ENCODE measurements at places on chromosomes 13 and 19.

DNA sequence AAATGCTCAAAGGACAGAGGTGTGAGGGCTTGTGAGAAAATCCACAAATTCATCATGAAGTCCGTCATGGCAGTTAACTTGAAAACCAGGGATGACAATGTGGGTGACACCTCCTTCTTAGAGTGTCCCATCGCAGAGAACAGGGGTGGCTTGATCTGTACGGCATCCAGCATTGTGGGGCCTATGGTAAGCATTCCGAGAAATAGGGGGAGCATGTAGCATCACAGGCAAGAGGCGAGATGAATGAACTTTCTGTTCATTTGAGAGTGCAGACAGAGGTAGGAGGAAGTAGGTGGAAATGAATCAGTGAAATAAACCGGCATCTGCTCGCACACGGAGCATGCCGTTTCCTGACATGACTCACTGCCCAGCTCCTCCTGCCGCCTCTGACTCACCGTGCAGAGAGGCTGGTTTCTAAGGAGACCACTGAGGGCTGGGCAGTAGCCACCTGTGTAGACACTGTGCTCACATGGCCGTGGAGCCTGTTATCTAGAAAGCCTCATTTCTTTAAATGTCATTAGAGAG, 339.0 kb downstream of the RFC3 start:
- peak; percentile 38 for DNase-seq

DNA sequence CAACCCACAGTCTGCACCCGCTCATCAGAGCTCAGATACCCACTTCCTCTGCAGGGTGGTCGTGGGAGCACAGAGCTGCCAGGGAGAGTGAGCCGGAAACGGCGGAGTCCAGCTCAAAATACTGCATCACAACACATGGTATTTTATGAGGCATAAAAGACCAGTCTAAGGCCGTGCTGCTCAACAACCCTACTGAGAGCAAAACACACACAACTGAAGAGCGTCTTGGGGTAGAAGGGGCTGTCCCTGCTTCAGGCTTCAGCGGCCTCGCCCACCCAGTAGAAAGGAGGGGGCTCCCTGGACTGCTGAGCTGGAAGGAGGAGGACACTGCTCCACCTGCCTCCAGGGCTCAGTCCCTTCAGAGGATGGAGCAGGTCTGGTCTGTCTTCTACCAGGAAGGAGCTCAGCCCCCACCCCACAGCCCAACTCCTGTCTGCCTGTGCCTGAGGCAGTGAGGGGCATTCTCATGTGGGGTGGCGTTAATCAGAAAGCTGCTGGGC, 36.9 kb downstream of the NAXD start:
- DNase-seq, result no peak

DNA sequence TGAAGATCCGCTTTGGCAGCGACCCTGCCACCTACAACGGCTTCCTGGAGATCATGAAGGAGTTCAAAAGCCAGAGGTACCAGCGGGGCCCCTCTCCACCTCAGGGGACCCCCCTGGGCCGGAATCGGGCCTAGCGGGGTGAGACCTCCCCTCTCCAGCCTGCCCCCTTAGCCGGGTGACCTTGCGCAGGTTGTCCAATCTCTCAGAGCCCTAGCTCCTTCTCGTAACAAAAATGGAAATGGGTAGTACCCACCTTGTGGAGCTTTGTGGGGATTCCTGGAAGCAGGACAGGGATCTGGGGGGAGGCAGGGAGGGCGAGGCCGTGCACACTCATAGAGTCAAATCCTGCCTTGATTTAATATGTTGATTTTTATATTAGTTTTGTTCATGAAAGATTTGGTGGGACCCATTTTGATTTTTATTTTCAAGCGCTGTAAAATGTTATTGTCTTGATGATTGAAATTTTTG, 658 bp downstream of the SIN3B start:
- DNase-seq, result no peak

GRCh38 chr19:4906963-4907362, 2.3 kb upstream of the UHRF1 start:
- no peak for DNase-seq

- DNase-seq, result no peak
Measured at GRCh38 chr13:95188128-95188527, 113.1 kb downstream of the ABCC4 start.

- DNase-seq, result no peak
Measured at GRCh38 chr13:44040070-44040817, 160.5 kb downstream of the LACC1 start.

- no peak for DNase-seq
Measured at GRCh38 chr19:18895824-18896341, at the start of gene CERS1. Gene CERS1, minus strand, starts transcription at chr19:18896158. Its CDS starts 86 bp downstream, at chr19:18896072.

- DNase-seq, result no peak
Measured at GRCh38 chr13:113502686-113503085, 12.2 kb upstream of the DCUN1D2 start.

DNA sequence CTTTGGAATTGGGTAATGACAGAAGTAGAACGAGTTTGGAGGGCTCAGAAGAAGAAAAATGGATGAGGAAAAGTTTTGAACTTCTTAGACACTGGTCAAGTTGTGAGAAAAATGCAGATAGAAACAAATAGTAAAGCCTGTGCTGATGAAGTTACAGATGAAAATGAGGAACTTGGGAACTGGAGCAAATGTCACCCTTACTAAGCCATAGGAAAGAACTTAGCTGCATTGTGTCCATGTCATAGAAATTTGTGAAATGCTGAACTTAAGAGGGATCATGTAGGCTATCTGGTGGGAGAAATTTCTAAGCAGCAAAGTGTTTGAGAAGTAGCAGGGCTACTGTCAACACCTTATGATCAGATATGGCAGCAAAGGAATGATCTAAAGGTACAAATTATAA, 289.2 kb upstream of the PCDH9 start:
- DNase-seq, result no peak

DNA sequence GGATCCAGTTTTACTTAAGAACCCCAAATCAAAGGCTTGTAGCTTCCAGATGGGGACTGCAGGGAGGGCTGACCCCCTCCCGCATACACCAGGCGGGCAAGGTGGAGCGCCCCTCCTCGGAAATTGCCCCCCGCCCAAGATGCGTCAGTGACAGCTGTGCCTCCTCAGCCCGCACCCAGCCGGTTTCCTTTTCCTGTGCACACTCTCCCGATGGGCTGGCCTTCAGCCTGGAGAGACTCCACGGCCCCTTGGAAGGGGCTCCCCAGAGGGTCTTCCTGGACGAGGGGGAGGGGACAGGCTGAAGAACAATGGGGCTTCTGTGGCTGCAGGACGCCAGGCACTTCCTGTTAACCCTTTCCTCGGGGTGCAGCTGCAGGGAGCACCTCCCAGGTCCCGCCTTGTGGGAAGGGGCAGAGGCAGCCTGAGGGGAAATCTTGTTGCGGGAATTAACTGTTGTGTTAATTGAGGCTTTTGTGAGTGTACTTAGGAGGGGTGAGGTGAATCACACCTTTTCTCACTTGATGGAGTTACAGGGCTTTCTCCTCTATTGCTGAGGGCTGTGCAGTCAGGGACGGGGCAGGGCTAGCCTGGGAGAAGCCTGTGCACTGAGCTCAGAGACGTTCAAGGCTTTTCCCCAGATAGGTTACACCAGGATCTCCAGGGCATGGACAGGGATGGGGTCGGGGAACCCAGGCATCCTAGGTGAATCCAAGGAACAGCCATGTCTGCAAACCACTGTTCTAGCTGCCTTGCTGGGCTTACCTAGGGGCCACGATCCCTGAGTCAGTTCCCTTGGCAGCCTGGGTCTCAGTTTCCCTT, 14.3 kb downstream of the IER2 start:
- DNase-seq, result peak; percentile 39

GRCh38 chr19:42420055-42420544, 7.1 kb downstream of the LIPE start:
- peak; percentile 81 for DNase-seq

- no peak for DNase-seq
Measured at GRCh38 chr19:17027535-17027975, 945 bp upstream of the CPAMD8 start.

DNA sequence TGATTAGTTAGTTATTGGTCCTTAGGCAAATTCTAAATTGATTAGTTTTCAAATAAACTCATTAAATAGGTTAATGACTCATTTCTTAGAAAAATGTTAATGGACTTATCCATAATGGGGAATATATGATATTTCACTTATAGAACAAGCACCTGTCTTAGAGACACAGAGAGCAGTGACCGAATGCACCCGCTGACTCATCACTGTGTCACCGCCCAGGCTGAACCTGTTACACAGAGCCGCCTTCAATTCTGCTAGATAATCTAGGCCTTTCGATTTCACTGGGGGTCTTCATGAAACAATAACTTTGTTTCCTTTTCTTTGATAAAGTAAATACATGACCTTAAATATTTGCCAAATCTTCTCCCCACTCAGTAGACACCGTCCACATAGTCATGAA, 13.1 kb downstream of the IRS2 start:
- DNase-seq, result no peak

GRCh38 chr13:106109391-106109791, 426.1 kb downstream of the EFNB2 start:
- DNase-seq, result no peak

DNA sequence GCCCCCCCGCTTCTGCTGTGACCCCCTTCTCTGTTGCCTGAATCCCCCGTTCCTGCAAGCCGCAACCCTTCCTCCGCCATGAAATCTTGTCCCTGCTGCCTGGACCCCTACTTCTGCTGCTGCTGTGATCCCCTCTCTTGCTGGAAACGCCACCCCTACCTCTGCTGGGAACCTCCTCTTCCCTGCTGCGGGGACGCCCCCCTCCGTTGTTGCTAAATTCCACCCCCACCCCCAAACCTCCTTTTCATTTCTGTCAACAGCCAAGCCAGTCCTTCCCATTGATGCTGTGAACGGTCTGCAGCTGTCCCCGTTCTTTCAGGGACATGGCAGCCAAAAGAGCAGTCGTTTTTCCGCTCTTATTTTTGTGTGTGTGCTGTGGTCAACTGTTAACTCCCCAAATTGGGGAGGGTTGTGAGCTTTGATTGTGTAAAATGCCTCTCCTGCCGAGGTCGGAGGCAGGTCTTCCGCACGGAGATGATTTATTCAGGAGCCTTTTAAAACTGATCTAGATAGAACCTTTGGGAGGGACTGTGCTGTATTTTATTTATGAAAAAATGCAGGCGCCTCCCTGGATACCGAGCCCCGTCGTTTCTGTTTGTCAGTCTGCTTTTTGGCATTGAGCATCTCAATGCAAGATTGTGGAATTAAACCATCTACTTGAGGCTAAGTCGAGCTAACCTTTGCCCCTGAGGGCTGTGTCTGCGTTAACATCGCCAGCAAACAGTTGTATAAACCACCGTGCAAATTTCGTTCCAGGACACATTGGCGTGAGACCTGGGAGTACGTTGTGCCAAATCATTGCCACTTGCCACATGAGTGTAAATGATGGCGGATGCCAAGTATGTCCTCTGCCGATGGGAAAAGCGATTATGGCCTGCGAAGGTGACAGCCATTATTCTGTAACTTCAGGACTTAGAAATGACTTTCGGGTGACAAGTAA, 27.9 kb upstream of the NDUFS7 start:
- no peak for DNase-seq

DNA sequence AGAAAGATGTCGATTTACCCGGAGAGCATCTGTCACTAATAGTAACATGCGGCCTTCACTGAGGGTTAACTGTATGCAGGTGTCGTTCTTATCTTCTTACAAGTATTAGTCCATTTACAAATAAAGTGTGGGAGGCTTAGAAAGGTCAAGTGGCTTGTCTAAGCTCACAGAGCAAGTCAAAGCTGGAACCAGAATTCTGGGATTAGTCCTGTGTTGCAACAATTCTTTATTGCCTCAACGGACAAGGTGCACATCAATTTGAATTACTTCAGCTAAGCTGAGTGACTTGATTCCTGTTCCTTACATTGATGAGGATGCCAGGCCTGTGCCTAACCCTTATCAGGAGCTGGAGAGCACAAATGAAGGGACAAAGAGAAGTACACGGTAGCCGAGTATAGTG, 1193.6 kb downstream of the UQCRFS1 start:
- DNase-seq, result no peak

GRCh38 chr19:3831601-3832000, 37.2 kb downstream of the ZFR2 start:
- no peak for DNase-seq

GRCh38 chr19:50551034-50551714, 17.1 kb downstream of the LRRC4B start:
- DNase-seq, result no peak

- DNase-seq, result peak; percentile 29
Measured at GRCh38 chr19:51002542-51003311, 1.3 kb upstream of the KLK8 start.

GRCh38 chr13:94666065-94666464, 46.3 kb downstream of the SOX21 start:
- no peak for DNase-seq

- DNase-seq, result peak; percentile 32
Measured at GRCh38 chr19:47848823-47849473, 10.1 kb upstream of the TPRX2 start.

DNA sequence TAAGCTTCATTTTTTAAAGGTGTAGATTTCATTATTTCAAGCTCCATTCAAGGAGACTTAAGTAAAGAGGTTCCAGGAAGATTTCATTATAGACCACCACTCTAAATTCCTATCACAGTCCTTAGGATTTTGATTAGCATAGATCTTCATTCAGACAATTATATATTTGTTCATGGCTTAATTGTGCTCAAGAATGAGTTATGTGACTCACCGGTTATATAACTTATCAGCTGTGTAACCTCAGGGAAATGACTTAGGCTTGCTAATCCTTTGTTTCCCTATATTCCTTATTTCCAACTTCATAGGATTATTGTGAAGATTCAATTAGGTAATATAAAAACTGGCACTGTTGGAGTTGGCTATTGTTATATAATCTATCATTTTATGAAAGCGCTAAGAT, 632.8 kb upstream of the SPRY2 start:
- DNase-seq, result no peak

- DNase-seq, result no peak
Measured at GRCh38 chr19:44931541-44931940, 10.5 kb upstream of the APOC4 start.

- DNase-seq, result no peak
Measured at GRCh38 chr19:34574704-34575103, 93.1 kb downstream of the WTIP start.

DNA sequence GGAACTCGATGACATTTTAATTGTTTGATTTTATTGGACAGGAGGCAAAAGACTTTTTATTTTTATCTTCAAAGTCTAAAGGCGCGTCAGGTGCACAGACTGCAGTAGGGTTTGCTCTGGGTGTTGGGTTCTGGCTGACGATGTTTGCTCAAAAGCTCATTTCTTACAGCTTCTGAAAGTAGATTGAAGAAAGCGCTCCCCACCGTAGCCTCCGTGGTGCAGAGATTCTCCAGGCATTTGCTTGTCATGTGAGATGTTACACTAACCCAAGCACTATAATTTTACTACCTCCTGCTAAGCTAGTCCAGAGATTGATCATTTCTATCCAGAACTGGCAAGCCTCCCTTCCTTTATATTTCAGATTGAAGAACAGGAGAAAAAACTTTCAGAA, 14.5 kb upstream of the ATP11A start:
- no peak for DNase-seq
